ENCODE measurements at places on chromosomes 1 and 21.

DNA sequence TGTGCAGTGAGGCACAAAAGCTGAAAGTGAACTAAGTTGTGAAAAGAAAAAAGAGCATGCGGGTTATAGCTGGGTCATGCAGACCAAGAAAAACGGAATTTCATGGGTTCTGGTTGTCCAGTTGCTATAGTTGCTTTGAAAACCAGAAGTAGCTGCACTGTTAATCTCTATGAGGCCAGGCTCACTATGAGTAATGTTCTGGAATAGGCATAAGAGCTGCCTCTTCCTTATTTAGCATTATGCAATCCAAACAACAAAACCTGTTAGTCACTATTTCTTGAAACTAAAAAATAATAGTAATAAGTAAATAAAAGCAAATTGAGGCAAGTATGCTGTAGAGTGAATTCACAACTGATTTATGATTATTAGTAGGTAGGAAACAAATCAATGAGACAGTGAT is 1383.7 kb downstream of the MRPL39 start:
- no peak for DNase-seq

DNA sequence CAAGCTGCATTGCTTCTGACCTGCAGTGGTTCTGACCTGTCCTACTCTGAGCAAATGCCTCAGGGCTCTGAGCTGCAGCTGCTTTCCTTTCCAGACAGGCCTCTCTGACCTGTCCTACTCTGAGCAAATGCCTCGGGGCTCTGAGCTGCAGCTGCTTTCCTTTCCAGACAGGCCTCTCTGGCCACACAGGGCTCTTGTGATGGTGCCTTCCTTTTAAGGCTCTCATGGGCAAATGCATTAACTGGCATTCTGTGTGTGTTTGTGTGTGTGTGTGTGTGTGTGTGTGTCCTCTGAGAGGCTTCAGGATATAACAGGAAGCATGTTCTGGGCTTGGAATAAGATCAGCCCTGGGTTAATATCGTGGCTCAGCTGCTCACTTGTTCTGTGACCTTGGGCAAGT is 131.3 kb downstream of the NTPCR start:
- DNase-seq, result no peak

GRCh38 chr1:94803106-94803505 is 17.1 kb upstream of the SLC44A3 start:
- no peak for DNase-seq

GRCh38 chr1:225819346-225820192 is 9.6 kb downstream of the EPHX1 start:
- no peak for DNase-seq

- no peak for DNase-seq
Observed at GRCh38 chr1:32966900-32967299, 2.3 kb upstream of the RNF19B start.

Measured in GM18507 (cell line).